ENCODE measurements at places on chromosomes 16 and 17.

- no peak for DNase-seq
These were observed 87.8 kb downstream of the CYB561 start for GRCh38 chr17:63358111-63358839.

DNA sequence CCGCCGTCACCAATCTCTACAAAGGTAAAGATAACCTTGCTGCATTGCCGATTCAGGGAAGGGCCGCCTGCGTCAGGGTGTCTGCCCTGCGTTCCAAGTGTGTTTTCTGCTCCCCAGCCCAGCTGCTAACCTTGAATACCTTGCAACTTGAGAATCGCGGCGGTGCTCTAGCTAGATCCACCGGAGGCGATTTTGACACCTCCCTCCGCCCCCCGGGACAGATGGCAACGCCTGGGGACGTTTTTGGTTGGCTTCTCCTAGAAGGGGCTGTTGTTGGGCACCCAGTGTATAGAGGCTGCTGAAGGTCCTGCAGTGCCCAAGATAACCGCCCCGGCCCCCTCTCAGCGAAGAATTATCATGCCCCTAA is 1.5 kb downstream of the HAPSTR1 start:
- DNase-seq, result peak; percentile 26

DNA sequence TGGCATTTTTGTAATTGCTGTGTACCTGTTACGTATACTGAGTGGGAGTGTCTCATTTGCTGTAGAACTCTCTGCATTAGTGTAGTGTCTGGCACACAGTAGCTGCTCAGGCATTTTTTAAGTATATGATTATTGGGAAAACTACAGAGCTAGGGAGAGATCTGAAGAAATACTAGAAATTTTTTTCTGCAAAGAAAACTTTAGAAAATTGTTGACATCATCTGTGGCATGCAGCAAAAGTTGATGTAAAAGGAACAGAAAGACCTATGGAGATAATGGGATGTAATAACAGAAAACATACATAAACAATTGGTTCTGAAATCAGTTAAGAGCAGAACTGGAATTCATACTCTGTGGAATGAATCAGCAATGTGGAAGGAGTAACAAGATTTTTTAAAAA is 11.6 kb downstream of the CLTC start:
- DNase-seq, result no peak

DNA sequence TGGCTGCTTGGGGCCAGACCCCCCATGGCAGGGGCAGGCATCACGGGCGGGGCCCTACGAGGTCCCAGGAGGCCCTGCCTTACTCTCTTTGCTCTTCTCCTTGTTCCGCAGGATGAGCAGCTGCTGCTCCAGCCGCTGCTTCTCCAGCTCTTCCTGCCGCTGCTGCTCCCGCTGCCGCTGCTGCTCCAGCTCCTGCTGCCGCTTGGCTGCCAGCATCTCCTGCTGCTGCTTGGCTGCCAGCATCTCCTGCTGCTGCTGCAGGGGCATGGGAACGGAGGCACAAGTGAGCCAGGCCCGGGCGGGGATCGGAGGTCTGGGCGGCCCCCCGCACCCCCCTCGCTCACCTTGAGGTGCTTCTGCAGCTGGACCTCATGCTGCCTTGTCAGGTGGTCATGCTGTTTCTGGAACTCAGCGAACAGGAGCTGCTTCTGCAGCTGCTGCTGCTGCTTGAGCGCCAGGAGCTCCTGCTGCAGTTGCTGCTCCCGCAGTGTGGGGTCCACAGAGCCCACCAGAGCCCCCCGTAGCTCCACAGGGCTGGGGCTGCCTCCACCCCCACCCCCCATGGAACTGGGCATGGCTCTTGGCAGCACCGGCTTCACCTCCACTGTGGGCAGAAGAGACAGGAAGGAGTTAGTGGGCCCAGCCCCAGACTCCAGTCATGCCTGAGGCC is 22.8 kb downstream of the G6PC3 start:
- DNase-seq, result no peak

GRCh38 chr17:73838815-73839214 is 194.6 kb upstream of the SDK2 start:
- no peak for DNase-seq

DNA sequence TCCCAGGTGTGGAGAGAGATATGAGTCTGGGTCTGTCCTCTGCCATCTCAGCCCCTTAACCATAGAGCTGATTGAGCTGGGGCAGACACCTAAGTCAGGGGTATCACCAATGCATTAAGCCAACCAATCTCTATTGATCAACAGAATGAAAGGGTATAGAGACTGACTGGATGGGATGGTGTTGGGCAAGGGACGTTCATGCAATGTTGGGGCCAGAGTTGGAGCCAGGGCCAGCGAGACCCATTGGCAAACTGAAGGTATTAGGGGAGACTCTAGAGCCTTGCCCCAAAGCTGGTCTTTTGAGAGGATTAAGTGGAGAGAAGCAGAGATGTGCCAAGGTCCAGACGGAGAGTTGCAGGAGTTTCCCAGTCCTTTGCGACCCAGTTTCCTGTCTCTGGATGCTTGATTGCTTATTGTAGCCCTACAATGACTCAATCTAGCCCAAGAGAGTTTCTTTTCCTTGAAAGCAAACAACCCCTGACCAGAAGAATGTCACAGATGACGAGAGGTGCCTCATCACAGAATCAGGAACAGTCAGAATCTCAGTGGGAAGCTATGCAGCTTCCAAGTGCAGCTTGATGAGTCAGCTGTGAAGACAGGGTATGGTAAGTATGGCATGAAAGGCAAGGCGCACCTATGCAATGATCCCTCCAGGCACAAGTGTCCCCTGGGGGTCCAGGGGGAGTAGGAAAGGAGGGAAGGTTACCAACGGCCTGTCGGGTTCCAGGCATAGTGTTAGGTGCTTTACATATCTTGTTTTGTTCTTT is 137.2 kb downstream of the UTP18 start:
- DNase-seq, result no peak

GRCh38 chr17:28004344-28004743 is 38.1 kb upstream of the NLK start:
- no peak for DNase-seq

- no peak for DNase-seq
These were observed 59.9 kb downstream of the OR1D5 start for GRCh38 chr17:3003296-3004149.

- no peak for DNase-seq
These were observed 183.5 kb upstream of the MAF start for GRCh38 chr16:79784007-79784406.

- DNase-seq, result no peak
These were observed 37.1 kb upstream of the SLC25A19 start for GRCh38 chr17:75326226-75326848.

GRCh38 chr16:88599092-88599733 is 29.0 kb downstream of the ZC3H18 start:
- DNase-seq, result no peak

GRCh38 chr17:35088881-35089585 is 25.5 kb upstream of the RFFL start:
- peak; percentile 87 for DNase-seq

- peak; percentile 80 for DNase-seq
These were observed 13.5 kb upstream of the CBX8 start for GRCh38 chr17:79810130-79811010.

Data from stimulated activated CD4-positive, alpha-beta T cell treated with anti-CD3 and anti-CD28 coated beads, Interleukin-1b, Interleukin-23, amount 100 ng/mL, for 48 hours (primary cell).